NCI-H2227 treated with DMSO at 0.1 percent for 48 hours (cell line): ENCODE measurements at places on chromosomes 12 and 14.

- DNase-seq: no peak
Measured at GRCh38 chr12:109844091-109844490, 10.9 kb upstream of the TRPV4 start.

- no peak for DNase-seq
Measured at GRCh38 chr14:100078997-100079725, 13.9 kb downstream of the EVL start.

DNA sequence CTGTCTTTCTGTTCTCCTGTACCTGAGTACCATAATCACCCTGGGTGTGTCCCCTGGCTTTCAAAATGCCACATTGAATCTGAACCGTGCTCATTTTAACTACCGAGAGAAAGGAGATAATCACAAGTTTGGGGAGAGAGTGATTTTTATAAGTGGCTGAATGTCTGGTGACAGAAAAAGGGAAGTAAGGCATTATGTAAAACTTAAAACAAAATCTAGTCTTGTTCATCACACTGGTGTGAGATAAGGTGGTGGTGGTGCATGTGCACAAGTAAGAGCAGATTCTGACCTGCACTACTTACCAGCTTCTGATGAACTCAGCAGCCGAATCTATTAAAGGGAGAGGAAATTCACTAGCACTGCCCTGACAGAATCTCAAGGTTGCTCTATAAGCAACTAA is 56.3 kb downstream of the SPPL3 start:
- DNase-seq: no peak

DNA sequence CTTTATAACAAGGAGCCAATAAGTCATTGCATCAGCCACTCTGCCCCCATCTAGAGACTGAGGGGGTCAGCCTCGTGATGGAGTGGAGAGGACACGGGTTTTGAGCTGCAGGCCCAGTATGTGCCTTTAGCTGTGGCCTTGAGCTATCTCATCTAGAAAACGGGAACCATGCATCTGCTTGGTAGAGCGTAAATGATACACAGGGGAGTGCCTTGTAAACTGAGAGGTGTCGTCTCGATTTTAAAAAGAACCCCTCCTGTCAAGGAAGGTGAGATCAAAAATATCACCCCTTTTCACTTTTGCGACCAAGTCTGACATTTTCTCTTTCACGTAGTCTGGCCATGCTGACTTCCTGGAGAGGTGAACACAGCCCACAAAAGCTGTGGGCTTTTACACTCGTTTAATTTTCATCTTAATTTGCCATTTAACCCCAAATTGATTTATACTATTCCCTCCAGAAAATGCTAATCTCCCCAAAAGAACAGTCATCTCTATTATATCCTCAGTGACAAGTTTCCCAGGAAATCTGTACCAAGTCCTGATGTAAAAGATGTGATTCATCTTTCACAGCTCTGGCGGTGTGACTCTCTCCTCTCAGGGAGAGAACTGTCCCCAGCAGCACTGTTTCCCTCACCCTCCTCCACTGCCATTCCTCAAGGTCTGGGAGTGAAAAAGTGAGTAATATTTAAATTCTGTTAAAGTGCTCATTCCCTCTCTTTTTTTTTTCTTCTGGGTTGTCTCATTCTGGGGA is 30.6 kb downstream of the VCPKMT start:
- DNase-seq: no peak

DNA sequence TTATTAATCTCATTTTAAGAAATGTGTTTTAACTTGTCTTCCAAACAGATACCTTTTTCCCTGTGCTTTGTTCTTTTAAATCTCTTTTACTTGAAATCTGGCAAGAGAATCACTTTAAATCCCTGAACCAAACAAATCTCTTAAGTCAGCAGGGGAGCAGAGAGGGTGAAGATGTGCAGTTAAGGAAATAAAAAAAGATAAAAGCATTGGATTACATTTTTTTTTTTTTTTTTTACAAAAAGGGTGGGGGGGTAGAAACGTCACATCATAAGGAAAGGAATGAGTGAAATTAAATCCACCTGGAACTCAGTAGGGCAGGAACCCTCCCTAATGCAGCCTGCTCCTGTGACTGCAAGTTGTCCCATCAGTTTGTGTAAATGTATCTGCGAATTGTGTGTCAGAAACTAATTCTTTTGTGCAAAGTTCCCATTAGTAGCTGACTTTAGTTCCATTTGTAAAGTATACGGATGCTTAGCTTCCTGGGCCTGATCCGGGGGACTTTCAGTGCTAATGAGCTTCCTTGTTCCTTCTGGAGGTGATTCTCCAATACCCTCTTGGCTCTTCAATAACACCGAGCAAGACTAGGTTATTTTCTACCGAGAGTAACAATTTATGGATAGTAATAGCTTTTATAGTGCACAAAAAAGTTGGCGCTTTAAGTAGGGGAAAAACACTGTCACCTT is 1.5 kb downstream of the TTC6 start:
- DNase-seq: no peak

- no peak for DNase-seq
Measured at GRCh38 chr12:57465747-57466505, 6.3 kb downstream of the GLI1 start.

- DNase-seq: no peak
Measured at GRCh38 chr12:126761420-126761819, 1505.5 kb upstream of the TMEM132C start.

- DNase-seq: no peak
Measured at GRCh38 chr14:92520102-92521057, 6.8 kb downstream of the RIN3 start.

DNA sequence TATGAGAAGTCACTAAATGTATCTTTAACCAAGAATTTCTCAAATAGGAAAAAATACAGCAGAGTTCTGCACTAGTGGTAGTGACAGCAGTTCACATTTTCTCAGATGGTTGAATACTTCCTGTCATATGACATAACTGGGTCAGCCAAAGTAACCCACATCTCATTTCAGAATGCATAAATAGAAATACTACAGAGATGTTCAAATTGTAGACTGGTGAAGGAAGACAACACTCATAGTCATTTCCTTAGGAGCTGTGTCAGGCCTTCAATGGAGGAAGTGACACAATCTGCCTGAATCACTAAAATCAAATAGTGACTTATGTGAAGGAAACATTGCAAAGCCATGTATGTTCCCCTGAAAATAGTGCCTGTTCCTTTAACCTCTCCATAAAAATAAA is 32.4 kb downstream of the FERMT2 start:
- DNase-seq: no peak

GRCh38 chr14:35959835-35960234 is 133.7 kb downstream of the BRMS1L start:
- DNase-seq: no peak

DNA sequence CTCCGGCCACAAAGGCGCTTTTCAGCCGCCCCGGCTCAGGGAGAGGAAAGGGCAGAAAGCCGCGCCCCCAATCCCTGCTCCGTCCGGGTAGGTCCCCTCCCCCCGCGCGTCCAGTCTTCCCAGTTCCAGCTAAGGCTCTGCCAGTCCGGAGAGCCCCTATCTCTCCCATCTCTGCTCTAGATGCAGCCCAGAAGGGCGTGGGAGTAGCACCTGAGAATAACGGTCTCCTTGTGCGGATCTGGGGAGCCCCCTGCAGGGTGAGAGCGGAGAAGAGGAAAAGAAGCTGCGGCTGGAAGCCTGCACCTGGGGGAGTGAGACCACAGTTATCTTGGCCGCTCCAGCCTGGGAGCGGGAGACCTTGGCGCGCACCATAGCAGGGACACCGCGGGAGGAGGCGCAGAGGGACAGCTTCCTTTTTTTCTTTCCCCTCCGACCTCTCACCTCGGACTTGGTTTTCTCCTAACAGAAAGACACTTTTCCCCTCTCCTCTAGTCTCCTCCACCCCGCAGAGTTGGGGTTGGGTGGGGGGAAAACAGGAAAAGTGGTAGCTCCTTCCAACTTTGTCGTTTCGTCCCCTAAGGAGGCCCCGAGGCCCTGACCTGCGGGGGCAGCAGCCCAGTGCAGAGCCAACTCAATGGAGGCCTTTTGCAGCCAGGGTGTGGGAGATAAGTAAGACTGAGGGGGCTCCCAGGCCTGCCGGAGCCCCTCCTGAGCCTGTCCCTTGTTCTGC is 2.4 kb downstream of the DHH start:
- DNase-seq: peak; percentile 24

- no peak for DNase-seq
Measured at GRCh38 chr12:131166717-131167116, 213.0 kb downstream of the ADGRD1 start.

GRCh38 chr14:68147303-68147702 is 327.7 kb downstream of the RAD51B start:
- no peak for DNase-seq

- no peak for DNase-seq
Measured at GRCh38 chr12:131164096-131164872, 210.6 kb downstream of the ADGRD1 start.

- no peak for DNase-seq
Measured at GRCh38 chr14:101454229-101454628, 107.1 kb upstream of the DIO3 start.

GRCh38 chr14:102570334-102570995 is 22.0 kb upstream of the RCOR1 start:
- no peak for DNase-seq

DNA sequence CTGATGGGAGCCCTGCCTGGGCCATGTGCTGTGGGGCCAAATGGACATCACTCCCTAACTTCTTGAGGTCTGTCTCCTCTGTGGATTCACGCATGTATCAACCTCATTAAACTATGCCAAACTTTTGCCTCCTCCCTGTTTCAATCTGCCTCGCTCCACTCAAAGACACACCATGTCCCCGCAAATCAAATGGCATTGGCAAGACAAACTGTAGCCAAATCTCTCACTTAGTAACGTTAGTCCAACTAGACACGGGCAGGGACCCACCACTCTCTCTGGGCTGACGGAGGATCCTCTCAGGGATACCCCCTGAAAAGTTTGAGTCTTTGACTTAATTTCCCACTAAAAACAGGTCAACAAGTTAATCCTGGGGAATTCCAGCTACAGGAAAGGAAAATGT is 8.0 kb downstream of the ZBTB39 start:
- DNase-seq: no peak
